ENCODE measurements at places on chromosomes 12 and 14.

GRCh38 chr12:32896432-32897280, at the start of gene PKP2:
Gene PKP2, minus strand, starts transcription at chr12:32896777. Its CDS starts 46 bp downstream, at chr12:32896731.
- DNase-seq = no peak

- no peak for DNase-seq
Observed at GRCh38 chr12:116222358-116222757, 55.1 kb downstream of the MED13L start.

DNA sequence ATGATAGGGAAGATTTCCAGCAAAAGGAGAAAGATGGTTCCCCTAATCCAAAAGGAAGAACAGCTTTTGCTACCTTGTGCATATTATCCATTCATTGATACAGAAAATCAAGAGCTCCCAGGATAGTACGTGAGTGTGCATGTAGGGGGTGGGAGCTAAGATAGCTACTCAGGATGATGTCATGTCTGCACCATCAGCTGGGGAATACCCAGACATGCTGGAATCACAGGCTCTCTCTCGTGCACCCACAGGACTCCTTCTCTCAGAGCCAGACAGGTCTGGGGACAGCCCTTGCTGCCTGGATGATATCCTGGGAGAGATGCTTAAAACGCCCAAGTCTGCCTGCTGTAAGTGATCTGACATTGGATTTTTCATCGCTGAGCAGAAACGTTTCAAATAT, 38.9 kb downstream of the FOXN3 start:
- no peak for DNase-seq

GRCh38 chr14:55535516-55536203, 44.3 kb upstream of the KTN1 start:
- no peak for DNase-seq

DNA sequence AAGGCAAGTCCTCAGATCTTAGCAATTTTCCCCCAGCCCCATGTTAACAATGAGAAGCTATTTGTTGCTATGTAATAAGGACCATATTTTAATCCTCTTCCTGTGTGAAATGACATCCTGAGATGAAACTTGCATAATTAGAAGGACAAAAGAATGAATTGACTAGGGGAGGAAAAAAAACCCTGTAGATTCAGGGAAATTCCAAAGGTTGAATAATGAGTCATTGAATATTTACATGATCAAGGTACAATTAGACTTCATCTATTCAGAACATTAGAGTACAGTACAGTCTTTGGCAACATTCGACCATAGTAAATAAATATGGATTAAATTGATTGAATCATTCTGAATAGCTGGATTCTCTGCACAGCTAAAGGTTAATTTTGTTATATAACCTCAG, 9.4 kb downstream of the MYBPC1 start:
- no peak for DNase-seq

DNA sequence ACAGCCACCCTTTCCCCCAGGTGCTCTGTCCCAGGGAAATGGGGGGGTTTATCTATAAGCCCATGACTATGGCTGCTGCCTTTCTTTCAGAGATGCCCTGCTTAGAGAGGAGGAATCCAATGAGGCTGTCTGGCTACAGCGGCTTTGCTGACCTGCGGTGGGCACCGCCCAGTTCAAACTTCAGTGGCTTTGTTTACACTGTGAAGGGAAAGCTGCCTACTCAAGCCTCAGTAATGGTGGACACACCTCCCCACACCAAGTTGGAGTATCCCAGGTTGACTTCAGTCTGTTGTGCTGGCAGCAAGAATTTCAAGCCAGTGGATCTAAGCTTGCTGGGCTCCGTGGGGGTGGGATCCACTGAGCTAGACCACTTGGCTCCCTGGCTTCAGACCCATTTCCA, 869.2 kb downstream of the SLC6A15 start:
- DNase-seq = no peak

DNA sequence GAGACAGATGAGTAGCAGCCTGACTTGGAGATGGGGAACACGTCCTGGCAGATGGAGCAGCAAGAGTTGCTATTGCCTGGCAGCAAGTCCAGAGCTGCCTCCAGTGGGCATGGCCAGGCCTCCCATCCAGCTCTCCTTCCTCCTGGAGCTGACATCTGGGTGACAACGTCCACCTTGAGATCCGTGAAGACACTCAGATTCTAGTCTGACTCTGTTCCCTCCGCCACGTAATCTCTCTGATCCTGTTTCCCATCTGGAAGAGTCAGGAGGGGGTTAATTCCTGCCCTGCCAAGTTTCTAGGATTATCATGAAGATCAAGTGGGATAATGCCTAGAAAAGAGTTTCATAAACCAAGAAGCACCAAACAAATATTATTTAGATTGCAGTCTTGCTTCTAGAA, 65.3 kb upstream of the FAM181A start:
- no peak for DNase-seq

- DNase-seq = no peak
Observed at GRCh38 chr12:69653703-69654102, 43.0 kb upstream of the LRRC10 start.

- peak; percentile 34 for DNase-seq
Observed at GRCh38 chr12:27970401-27971120, 2.0 kb downstream of the PTHLH start.

DNA sequence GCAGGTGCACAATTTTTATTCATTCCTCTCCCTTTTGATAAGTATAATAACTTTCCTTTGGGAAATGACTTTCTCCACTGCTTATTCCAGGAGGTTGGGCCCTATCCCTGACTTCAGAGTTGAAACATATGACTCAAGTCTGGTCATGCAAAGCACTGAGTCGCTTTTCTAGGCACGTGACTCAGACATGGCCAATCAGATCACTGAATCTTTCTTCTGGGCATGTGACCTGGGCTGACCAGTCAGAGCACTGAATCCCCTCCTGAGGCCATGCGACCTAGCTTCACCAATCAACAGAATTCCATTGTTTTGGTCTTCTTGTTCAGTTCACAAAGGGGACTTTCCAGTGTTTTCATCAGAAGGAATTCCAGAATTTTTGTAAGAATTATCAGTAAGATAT, 377.1 kb upstream of the KITLG start:
- DNase-seq = no peak

DNA sequence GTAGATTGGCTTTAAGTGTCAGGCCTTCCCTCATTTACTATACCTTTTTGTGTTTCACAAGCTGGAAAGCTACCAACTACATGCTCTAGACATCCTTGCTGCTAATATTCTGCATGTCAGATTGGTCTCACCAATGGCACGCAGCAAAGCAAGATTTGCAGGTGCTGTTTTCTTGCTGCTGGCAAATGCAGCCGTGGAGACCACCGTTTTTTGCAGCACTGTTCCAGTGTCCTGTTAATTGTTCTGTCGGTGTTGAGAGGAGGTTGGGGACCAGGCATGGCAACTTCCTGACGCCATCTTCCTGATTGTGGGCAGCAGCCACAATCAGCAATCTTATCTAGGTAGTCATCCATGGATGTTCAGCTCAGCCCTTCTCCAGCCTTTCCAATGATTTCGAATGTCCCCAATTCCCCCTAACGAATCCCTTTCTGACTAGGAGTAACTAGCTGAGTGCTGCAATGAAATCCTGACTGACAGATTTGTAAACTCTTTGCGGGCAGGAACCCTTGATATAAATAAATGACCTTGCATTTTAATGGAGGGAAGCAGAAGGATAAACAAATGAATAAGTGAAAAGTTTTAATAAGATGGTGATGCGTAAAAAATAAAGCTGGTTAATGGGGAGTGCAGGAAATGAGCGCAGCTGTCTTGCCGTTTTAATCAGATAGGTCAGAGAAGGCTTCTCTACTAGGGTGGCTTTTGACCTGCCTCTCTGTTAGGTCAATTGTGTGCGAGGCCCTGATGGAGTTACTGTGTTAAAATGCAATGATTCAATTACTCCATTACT, 574 bp upstream of the CRADD start:
- no peak for DNase-seq

- DNase-seq = no peak
Observed at GRCh38 chr14:74954232-74954946, 1.0 kb downstream of the PGF start.

DNA sequence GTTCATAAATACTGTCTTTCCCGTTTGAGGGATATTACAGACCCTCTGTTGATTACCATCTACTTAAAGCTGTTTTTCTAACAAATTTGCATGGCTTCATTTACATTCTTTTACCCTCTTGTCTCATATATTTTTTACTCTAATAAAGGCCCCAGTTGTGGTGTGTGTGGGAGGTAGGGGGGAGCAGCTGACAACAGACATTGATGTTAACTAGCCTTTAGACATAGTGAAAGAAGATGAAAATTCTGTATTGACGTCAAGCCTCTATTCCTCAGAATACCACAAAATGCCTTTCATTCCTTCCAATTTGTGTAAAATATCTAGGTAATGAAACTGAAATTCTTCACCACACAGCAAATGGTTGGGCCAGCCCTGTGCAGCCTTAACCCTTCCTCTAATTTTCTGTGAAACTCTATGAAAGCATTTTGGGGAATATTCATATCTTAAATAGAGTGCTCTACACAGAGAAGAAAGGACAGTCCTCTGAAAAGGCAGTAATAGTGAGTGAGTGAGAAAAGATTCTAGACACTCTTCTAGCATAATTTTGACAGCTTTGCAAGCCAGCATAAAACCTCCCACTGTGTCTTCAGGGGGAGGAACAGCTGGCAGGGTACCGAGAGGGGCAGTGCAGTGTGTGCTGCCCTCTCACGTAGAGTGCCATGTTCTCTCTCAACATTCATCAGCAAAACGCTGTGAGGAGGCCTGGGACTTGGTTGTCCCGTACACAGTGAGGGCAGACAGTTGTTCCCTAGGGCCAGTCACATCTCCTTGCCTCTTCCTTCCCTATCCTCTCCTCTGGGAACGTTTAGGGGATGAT, 20.1 kb upstream of the CERS5 start:
- DNase-seq = no peak

- DNase-seq = no peak
Observed at GRCh38 chr14:79656056-79656455, 555.2 kb downstream of the DIO2 start.

DNA sequence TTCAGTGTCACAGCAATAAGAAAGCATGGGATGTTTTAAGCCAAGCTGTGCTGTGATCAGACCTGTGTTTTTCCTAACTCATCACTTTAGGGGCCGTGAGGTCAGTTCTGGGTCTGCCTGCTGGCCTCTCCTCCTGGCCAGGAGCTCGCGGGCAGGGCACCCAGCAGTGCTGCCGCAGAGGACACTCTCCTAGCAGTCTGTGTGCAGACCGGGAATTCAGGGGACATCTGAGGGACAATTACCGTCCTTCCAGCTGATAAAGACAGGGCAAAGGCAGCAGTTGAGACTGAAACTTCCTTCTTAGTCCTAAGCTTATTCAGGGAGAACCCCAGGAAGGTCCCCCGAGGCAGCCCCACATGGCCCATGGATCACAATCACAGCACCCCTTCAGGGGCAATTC, 89.6 kb downstream of the CHGA start:
- no peak for DNase-seq

- DNase-seq = no peak
Observed at GRCh38 chr12:67241482-67241881, 27.7 kb upstream of the CAND1 start.

DNA sequence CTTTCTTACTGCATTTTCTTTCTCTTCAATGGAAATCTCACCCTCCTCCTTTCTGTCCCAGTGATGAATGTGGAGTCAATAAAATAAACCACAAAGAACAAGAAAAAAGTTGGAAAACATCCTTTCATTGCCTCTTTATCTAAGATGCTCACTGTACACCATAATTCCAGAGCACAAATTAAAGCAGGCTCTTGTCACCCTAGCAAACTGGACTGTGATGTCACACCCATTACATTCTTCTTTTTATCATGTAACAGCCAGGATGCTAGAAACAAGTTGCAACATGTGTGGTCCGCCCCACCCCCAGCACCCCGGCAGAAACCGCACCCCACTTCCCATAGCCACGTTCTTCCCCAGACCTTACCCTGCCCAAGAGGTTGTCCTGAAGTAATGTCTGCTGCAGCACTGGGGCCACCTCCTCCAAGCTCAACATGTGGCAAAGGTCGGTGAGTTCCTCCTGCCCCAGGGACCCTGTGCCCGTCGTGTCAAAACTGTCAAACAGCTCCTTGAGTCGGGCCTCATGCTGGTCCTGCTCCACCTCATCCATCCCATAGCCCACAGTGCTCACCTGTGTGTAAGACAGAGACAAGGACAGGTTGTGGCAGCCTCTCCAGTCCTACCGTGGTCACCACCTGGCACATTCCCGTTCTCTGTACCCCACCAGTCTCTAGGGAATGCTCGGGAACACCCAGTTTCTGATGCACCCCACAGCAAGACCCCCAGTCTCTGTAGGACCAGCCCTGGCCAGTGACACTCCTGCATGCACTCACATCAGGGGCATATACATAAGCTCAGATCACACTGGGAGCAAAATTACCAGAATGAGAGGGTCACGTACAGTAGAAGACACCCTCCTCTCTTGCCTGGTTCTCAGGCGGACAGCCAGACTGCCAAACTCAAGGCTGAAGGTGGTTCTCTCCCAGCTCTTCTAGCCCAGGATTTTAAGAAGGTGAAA, 9.2 kb downstream of the NIN start:
- DNase-seq = no peak

DNA sequence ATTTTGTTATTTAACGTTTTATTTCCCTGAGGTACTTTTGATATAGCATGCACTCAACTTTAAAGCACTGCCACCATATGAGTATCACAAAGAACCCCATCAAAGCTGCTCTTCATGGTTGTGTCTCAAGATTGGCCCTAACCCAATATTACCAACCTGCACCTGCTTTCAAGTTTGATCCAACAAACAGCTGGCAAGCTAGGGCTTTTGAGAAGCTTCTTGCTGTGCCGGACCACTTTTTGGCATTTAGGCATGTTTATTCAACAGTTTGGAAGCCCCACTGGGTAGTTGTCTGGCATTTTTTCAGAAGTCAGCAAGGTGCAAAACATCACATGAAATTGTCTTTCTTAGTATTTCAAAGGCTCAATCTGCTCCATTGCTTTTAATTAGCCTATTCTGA, 137.2 kb upstream of the PLEKHA5 start:
- DNase-seq = no peak

DNA sequence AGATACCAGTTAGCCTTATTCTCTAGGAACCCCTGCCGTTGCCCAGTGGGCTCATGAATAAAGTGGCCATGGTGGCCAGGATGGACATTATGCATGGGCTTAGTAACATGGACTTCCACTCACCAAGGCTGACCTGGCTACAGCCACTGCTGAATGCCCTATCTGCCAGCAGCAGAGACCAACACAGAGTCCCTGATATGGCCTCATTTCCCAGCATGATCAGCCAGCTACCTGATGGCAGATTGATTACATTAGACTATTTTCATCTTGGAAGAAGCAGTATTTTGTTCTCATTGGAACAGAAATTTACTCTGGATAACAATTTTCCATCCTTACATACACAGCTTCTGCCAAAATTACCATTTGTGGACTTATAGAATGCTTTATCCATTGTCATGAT, 16.2 kb upstream of the LPCAT3 start:
- no peak for DNase-seq

Measured in GM12891 (cell line).